ENCODE measurements at places on chromosomes 11 and 22. TPM values are rescaled to one million over a fixed set of nuclear protein-coding genes. Genes with fewer than 3 reads are reported as not detected.

DNA sequence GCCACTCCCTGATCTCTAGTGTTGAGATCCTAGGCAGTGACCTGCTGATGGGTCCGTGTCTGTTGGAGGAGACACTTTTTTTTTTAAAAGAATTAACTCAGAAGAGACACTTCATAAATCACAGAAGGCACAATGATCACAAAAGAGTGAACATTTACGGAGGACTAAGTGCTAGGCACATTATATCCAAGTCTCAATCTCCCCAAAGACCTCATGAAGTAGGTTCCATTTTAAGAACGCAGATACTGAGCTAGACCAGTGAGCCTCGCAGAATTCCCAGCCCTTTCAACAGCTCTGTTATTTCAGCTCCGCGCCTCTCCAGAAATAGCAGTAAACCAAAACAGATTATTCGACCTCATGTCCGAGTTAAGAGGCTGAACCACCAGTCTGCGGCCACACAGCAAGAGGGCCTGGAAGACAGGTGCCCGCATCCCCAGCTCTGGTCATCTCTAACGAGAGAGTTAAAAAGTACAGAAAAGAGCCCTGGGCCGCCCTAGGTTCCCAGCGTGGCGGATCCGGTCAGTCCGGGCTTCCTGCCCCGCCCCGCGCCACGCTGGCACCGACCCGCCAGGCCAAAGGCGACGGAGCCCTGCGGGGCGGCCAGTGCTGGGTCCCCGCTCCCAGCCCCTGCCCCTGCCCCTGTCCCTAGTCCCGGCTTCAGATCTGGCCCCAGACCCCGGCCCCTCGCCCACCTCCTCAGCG lies 612 bp downstream of the XBP1 start:
- DNase-seq, result peak; percentile 68

DNA sequence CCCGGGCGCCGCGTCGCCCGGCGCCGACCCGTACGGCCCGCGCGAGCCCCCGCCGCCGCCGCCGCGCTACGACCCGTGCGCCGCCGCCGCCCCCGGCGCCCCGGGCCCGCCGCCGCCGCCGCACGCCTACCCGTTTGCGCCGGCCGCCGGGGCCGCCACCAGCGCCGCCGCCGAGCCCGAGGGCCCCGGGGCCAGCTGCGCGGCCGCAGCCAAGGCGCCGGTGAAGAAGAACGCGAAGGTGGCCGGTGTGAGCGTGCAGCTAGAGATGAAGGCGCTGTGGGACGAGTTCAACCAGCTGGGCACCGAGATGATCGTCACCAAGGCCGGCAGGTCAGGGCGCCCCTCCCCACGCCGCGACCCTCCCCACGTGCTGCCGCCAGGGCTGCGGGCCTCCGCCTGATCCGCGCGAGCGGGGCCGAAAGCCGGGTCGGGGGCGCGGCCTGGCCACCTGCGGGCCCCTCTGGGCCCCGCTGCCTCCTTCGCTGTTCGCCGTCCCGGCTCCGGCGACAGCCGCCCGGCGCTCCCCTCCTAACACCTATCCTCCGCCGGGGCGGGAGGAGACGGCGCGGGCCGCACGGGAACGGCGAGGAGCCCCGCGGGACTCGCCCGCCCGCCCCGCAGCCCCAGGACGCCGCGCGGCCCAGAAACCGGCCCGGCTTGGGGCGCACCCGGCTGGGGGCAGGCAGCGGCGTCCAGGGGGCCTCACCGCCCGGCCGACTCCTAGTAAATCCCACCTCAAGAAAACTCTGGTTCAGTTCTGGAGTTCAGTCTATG lies 560 bp downstream of the TBX1 start:
- no peak for DNase-seq

GRCh38 chr11:65862941-65863888 lies 3.0 kb downstream of the MUS81 start:
- no peak for DNase-seq

- no peak for DNase-seq
Measured at GRCh38 chr22:37331034-37331428, 48.7 kb downstream of the CYTH4 start.

GRCh38 chr11:33394431-33395109 lies 137.4 kb downstream of the HIPK3 start:
- no peak for DNase-seq

- DNase-seq, result no peak
Measured at GRCh38 chr11:88359541-88359940, 22.0 kb upstream of the CTSC start.

- no peak for DNase-seq
Measured at GRCh38 chr11:1889224-1889930, 2.3 kb downstream of the PRR33 start.

DNA sequence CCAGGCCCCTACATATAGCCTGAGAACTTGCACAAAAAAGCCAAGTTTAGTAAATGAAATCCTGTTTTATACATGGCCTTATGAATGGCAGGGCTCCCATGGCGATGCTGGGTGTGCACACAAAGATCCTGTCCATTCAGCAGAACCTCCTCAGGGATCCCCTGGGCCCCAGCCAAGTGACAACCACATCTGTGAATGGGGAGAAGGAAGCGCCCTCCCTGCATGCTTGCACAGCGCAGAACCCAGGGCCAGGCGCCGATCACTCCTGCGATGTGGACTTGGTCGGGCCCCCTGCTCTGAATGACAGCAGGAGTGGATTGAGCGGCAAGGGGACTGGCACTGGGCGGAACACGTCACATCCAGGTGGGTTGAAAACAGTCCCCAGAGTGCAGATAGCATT lies 4.5 kb upstream of the CDC42EP2 start:
- no peak for DNase-seq

DNA sequence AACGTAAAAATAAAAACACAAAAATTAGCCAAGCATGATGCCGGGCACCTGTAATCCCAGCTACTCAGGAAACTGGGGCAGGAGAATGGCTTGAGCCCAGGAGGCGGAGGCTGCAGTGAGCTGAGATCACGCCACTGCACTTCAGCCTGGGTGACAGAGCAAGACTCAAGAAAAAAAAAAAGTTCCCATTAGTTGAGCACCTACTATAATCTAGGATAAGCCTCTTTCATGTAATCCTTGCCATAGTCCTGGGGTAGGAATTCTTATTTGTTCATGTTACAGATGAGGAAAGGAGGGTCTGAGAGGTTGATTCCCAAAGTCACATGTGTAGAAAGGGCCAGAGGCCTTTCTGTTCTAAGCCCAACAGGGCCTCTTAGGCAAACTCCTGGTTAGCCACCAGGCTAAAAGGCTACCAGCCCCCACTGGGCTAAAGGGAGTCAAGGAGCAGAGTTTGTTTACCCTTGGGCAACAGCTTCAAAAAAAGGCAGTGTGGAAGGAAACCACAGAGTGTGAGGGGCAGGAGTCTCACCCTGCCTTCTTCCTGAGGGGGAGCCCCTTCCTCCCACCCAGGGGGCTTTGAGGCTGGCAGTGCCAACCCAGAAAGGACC lies 21.6 kb upstream of the CSNK1E start:
- no peak for DNase-seq

- DNase-seq, result no peak
Measured at GRCh38 chr11:106032861-106033260, 10.8 kb upstream of the MSANTD4 start.

DNA sequence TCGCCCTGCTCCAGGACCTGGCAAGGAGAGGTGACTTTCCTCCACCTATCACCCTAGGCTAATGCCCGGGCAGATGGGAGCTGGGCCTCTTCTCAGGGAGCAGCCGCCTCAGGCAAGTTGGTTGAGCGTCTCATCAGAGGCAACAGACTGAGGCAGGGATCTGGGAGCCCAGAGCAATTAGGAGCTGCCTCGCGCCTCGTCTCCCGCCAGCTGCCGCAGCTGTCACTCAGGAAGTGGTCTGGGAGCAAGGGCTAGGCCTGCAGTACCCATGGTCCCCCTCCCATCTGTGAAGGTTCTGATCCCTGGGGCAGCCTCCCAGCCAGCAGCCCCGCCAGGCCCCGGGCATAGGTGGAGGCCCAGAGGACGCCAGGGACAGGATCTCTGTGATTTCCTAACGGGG lies 4.6 kb upstream of the CABP7 start:
- no peak for DNase-seq

DNA sequence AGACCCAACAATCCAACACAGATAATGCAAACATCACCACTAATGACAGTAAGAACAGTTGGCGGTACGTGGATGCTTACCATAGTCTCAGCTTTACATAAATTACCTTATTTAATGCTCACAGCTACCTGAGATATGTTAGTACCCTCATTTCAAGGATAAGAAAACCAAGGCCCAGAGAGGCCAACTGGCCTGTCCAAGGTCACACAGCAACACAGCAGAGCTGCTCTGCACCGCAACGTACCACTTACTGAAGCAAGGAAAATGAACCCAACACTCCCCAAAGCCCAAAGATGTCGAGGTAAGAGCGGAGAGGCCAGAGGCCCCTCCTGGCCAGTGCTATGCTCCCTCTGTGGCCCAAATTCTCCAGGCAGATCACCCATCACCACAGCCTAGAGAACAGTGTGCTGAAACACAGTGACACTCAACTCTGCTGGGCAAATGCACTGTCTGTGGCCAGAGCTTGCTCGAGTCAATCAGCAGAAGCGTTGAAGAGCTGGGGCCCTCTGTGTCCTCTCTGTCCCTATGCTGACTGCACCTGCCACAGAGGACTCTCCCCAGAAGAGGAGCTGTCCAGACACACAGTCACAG lies 14.0 kb downstream of the SHANK2 start:
- no peak for DNase-seq

- DNase-seq, result no peak
Measured at GRCh38 chr11:128299132-128299726, 288.1 kb downstream of the ETS1 start.

DNA sequence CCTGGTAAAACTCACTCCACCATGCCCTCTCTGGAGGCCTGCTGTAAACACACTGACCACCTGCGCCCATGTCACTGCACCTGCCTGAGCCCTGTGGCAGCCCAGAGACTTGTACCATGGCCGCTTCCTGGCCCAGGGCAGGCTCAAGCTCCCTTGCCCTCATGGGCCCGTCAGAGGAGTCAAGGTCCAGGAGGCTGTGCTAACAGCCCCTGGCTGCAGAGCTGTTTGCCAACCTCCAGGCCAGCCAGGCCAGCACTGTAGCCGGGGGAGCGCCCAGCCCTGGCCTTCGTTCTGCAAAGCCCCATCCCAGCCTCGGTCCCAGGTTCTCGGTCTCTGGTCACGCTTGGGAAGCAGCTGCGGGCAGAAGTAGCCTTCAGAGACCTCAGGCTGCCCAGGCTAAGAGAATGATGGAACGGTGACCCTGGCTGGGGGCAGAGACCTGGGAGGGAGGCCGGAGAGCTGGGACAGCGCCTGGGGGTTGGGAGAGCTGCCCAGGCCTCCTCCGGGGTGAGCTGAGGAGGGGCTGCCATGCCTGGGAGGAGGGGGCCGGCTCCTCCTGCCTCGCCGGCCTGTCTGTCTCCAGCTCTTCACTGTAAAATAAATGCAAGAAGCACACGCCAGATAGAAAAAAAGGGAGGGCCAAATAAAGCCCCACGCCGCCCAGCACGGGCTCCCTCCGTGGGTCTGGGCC lies 11.9 kb upstream of the TCF20 start:
- no peak for DNase-seq

DNA sequence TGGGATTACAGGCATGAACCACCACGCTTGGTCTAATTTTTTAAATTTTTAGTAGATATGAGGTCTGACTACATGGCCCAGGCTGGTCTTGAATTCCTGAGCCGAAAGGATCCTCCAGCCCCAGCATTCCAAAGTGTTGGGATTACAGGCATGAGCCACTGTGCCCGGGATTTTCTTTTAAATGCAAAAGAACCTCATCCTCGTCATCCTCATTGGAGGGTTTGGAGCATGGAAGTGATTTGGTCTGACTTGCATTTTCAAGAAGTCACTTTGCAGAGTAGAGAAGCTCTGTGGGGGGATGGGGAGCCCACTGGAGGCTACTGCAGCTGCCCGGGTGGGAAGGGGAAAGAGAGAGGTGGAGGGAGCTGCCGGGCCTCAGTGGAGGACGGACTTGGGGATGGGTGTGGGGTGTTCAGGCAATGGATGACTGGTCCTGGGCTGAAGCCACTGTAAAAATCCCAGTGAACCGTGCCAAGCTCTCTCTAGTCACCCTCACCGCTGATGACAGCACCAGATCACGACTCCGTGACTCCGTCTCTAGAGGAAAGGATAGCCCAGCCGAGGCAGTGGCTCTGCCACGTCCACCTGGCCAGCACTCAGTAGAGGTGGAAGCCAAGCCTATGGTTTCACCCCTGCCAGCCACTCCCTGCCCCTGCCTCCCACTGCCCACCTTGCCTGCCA lies 32.8 kb upstream of the SLC22A12 start:
- DNase-seq, result no peak

GRCh38 chr22:29375398-29376076 lies 12.8 kb downstream of the AP1B1 start:
- no peak for DNase-seq

- DNase-seq, result no peak
Measured at GRCh38 chr22:30121960-30122359, 41.7 kb downstream of the HORMAD2 start.

DNA sequence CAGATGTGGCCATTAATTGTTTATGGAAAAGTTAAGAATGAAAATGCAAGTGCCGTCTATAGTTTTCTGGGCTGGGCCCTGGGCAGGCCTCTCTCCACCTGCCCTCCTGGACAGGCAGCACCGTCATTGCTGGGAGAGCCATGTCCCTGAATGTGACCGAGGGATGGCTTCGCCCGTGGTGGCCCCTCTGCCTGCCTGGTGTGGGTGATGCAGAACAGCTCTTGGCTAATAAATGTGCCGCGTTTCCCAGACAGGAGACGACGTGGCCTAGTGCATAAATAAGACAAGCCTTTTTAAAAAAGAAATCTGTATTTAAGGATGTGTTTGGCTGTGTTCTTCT lies 407.3 kb downstream of the TBC1D22A start:
- DNase-seq, result no peak

- DNase-seq, result no peak
Measured at GRCh38 chr22:25282346-25282670, 62.9 kb downstream of the CRYBB2 start.

GRCh38 chr22:47471406-47471805 lies 709.0 kb downstream of the TBC1D22A start:
- no peak for DNase-seq

MTMR2 gene
- 41.4 TPM for polyA plus RNA-seq

NCAM1 gene
- polyA plus RNA-seq, result 47.5 TPM

KLHL35 gene
- polyA plus RNA-seq, result 1.1 TPM

UPK3A gene
- 0.33 TPM for polyA plus RNA-seq

TRIM6 gene
- polyA plus RNA-seq, result 7.5 TPM

OTOG gene
- 0.06 TPM for polyA plus RNA-seq

TRIM66 gene
- polyA plus RNA-seq, result 9.1 TPM

DMC1 gene
- polyA plus RNA-seq, result 3.6 TPM

PGA4 gene
- polyA plus RNA-seq, result 0.21 TPM

MYEOV gene
- polyA plus RNA-seq, result 0.58 TPM

OR52N2 gene
- polyA plus RNA-seq, result 0.15 TPM

SYT12 gene
- 0.09 TPM for polyA plus RNA-seq

CCDC15 gene
- 5.2 TPM for polyA plus RNA-seq

CRYBB3 gene
- polyA plus RNA-seq, result not detected

Measured in right lung (tissue), 10 donors.